ENCODE measurements at places on chromosomes 12 and 14.

- no peak for DNase-seq
Measured at GRCh38 chr12:89622115-89622514, 86.5 kb downstream of the ATP2B1 start.

DNA sequence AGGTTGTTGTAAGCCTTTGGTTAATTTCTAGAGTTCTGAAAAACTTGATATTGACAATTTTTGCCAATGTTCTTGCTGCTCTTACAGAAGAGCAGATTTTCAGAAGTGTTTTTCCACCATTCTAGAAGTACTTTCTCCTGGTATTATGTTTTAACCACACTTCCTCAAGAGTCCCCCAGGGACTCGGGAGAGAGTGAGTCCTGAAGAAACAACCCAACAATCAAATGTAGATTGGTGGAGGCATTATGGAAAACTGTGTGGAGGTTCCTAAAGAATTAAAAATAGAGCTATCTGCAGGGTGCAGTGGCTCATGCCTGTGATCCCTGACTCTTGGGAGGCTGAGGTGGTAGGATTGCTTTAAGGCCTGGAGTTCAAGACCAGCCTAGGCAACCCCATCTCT is 26.7 kb downstream of the OR10P1 start:
- DNase-seq: no peak

DNA sequence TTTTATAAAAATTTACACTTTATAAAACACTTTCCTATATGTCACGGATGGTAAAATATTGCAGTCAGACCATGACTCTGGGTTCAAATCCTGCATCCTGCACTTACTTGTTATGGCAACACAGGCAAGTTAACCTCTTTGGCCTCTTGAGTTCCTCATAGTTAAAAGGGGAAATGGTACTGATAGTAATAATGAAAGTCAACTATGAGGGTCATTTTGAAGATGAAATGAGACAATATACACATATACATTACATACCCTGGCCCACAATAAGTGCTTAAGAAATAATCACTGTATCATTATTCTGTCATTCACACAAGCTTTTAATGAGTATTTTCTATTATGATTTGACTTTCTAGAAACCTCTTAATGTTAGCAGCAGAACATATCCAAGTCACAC is 64.4 kb downstream of the C12orf42 start:
- no peak for DNase-seq

- DNase-seq: no peak
Measured at GRCh38 chr14:54191846-54192245, 205.0 kb upstream of the CDKN3 start.

DNA sequence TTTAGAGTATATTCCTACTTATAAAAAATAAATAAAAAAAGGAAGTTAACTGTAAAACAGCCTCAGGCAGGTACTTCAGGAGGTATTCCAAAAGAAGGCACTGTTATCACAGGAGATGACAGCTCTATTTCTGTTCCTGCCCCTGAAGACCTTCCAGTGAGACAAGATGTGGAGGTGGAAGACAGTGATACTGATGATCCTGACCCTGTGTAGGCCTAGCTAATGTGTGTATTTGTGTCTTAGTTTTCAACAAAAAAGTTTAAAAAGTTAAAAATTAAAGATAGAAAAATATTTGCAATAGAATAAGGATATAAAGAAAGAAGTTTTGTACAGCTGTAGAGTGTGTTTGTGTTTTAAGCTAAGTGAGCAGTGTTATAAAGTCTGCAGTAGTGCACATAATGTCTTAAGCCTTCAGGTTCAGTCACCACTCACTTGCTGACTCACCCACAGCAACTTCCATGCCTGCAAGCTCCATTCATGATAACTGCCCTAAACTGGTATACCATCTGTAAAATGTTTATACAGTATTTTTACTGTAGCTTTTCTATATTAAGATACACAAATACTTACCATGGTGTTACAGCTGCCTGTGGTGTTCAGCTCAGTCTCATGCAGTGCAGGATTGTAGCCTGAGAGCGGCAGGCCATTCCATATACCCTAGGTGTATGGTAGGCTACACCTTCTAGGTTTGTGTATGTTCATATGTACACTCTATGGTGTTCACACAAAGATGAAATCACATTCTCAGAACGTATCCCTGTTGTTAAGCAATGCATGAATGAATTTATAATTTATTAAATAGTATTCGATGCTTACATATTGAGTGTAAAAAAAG is 121.1 kb downstream of the ANO6 start:
- no peak for DNase-seq

Measured in Jurkat, Clone E6-1 (cell line).